ENCODE measurements at places on chromosomes 3 and 15.

DNA sequence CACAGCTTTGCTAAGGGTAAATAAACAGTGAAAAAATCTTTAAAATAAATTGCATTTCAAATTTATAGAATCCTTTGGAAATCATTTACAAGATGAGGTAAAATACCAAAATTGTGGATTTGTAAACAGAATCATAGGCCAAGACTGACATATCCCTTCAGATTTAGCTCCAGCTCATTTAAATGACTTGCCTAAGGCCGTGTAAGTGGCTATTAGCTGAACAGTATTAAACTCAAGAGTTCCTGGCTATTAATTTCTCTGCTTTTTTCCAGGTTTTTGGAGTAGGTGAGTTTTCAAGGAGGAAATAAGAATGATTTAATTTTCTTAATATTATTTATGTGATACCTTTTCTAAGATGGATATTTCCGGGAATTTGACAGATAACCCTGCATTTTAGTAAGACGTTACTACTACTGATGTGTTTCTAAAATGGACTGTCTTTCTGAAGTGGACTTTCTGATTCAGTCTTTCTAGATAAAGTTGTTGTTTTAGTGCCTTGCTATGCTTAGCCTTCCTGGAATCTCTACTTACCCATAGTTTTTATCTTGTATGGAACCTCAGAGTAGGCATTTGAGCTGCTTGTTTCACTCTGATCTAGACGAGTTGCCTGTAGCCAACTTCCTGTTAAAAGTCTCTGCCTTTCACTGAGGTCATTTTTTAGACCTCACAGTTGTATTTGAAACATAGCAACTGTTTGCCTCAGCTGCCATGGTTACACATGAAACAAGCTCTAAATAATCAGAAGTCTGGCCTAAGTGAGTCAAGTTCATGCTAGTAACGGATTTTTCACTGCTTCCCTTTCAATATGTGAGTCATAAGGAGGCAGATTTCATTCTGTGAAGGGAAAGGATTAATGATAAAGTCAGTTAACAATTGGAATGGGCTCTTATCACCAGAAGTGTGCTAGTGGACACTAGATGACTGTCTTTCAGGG, 127.0 kb downstream of the KLHL25 start:
- DNase-seq = peak; percentile 85

GRCh38 chr15:58985443-58985842, 2.0 kb upstream of the RNF111 start:
- no peak for DNase-seq

GRCh38 chr3:77620009-77620408, 580.1 kb downstream of the ROBO2 start:
- no peak for DNase-seq

- peak; percentile 89 for DNase-seq
Measured at GRCh38 chr3:39208463-39209055, 16.2 kb upstream of the XIRP1 start.

DNA sequence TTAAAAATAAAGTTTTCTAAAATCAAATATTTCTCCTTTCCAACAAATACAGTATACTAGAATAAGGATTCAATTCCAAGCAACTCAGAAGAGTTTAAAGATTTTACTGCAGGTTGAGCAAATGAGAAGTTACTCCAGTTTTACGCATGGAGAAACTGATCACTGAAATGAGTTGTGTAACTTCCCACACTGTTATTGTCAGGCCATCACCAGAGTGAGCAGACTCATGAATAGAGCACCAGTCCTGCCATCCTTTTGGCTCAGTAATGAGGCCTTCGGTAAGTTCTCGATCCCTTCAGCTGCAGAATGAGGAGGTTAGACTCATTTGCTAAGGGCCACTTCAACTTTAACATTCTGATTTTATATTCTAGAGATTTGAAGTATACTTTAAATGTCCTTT, 48.1 kb downstream of the OSBPL10 start:
- DNase-seq = no peak

All from OCI-M1 (cell line).